ENCODE measurements at places on chromosomes 1 and 21. TPM values are rescaled to one million over a fixed set of nuclear protein-coding genes. Genes with fewer than 3 reads are reported as not detected.

The AGT gene
- total RNA-seq: 49.1 TPM

DNA sequence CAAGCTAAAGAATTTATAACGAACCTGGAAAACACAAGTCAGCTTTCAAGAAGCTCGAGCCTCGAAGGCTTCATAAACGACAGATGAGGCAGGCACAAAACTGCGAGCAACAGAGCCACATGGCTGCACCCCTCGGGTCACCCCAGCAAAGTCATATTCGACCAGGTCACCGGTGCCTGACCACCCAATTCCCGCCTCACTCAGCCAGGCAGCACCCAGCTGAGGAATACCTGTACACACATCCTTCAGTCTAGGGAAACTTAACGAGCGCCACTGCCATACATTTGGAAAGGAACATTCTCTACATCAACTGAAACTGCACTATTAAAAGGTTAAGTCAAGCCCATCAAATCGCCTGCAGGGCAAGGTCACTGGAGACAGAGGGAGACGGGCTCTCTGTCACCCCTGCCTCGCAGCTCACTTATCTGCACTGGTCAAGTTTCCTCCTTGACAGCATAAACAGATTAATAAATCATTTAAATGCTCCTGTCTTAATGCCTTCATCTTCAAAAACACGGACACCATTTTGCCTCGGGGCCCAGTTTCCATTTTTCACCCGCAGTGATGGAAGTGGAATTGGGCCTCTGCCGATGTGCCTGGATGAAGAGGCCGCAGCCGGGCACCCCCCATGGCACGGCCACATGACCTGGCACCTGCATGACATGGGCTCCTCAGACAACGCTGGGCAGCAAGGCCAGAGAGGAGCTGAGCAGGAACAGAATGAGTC is 20.6 kb downstream of the NPHP4 start:
- no peak overlapping the region for H3K27ac ChIP-seq
- no peaks in the 10 kb centered on the region for H3K4me1 ChIP-seq
- H3K27me3 ChIP-seq: no peaks in the 10 kb centered on the region
- H3K4me3 ChIP-seq: no peak overlapping the region
- no peak for DNase-seq

DNA sequence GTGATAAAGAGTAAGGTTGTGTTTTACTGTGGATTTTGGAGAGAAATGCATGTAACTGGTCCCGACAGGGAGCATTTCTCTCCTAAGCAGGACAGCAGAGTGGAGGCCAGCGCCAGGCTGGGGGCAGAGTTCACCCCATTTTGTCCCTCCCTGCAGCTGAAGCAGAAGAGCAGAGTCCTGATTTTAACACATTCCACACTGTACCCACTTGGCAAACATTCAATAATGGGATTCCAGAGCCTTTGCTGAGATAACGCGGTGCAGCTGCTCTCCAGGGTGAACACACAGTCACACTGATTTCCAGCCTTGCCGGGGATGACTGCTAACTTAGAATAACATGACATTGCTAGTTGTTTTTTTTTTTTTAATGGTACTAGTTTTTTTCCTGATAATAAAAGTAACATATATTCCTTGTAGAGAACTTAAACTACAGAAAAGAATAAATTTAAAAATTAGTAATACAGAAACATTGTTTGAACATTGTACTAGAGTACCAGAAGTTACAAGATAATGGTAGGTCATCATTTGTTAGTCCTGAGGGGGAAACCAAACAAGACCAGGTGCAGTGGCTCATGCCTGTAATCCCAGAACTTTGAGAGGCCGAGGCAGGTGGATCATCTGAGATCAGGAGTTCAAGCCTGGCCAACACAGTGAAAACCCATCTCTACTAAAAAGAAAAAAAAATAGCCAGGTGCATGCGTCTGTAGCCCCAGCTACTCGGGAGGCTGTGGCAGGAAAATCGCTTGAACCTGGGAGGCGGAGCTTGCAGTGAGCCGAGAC is 77.2 kb downstream of the SCCPDH start:
- H3K4me1 ChIP-seq: no peaks in the 10 kb centered on the region
- no peak overlapping the region for H3K27ac ChIP-seq
- DNase-seq: no peak
- H3K4me3 ChIP-seq: no peak overlapping the region

GRCh38 chr21:37369307-37369854 is 2.8 kb downstream of the DYRK1A start:
- H3K4me3 ChIP-seq: peak overlapping the region; percentile 39
- DNase-seq: no peak
- H3K4me1 ChIP-seq: peaks cover 6% of the 10 kb centered on the region
- H3K27me3 ChIP-seq: no peaks in the 10 kb centered on the region
- no peaks in the 10 kb centered on the region for H3K36me3 ChIP-seq

The TXNIP gene
- total RNA-seq: 354 TPM

Measured in aorta (tissue), 5 donors.